AG09309 (cell line): ENCODE measurements at places on chromosomes 4 and X.

- no peak for DNase-seq
Observed at GRCh38 chrX:65987811-65988210, 52.1 kb downstream of the VSIG4 start.

GRCh38 chr4:88960576-88960975 is 96.4 kb downstream of the FAM13A start:
- DNase-seq, result no peak

- DNase-seq, result no peak
Observed at GRCh38 chr4:24557026-24558025, 27.0 kb downstream of the DHX15 start.

DNA sequence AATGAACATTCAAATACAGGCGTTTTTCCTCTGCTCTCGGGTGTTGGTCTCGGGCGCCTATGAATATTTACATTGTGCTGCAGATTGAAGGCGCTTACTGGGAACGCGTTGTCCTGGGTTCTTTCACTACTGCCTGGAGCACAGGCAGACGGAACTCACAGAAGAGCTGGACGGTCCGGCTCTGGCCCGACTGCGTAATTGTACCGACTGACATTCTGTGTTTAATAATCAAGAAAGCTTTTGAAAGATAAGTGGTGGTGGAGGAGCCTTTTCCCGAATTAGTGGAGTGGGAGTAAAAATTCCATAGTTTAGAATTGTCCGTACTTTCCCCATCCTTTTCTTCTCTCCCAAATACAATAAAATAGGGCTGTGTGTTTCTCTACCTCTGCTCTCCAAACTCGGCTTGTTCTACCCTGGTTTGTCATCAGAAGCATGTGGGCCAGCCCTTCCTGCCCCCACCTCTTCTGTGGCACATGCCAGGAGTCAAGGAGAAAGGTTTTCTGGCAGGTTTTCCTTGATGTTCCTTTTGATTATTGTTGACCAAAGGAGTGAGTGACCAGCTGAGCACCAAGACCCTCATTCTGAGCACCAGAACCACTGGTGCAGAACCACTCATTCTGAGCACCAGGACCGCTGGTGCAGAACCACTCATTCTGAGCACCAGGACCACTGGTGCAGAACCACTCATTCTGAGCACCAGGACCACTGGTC is 2.3 kb downstream of the FHDC1 start:
- DNase-seq, result no peak

- DNase-seq, result no peak
Observed at GRCh38 chr4:141912831-141913230, 276.4 kb downstream of the IL15 start.

DNA sequence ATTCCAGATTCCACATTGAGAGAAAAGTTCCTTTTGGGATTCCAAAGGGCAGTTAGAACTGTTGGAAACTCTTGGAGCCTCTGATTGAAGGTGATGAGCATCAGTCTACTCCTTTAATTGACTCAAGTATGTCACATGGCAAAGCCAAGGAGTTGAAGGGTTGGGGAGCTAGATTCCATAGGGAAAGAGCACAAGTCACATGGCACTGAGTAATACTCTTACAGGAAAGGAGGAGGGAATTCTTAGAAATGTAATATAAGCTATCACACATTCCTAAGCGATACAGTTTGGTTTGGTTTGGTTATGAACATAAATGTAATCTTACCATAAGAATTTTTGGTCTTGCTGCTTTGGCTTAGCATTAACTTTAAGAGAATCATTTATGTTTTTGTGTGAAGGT is 15.7 kb downstream of the SPCS3 start:
- DNase-seq, result no peak

DNA sequence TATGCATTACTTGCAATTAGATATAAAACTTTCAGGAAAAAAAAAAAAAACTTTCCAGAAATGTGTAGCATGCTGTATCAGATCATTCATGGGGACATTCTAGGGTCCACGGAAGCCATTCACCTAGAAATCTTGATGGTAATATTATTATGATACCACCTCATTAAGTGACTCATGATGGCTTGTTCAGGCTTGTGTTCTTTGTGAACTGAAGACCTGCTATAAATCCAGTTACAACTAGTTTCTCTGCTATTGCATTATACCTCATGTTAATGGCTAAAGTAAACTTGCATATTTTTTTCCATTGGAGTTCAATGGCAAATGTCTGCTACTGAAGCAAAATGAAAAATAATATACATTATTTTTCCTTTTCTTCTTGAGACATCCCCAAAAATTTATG is 35.3 kb upstream of the PTPN13 start:
- DNase-seq, result no peak

DNA sequence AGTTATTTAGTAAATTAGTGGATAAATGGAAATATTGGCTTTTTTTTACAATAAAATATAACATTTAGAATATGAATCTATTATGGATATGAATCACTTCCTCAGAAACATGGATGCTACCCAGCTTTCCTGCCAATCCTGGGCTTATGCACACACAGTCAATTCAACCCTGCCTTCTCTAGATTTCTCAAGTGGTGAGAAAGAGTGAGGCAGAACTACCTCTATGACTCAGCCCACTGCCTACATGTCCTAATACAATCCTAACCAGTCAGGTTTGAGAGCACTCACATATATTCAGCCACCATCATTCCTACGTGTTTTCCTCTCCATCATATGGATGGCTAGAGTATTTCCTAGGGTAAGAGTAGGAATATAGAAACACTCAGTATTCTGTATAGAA is 91.1 kb upstream of the ANKRD50 start:
- no peak for DNase-seq

DNA sequence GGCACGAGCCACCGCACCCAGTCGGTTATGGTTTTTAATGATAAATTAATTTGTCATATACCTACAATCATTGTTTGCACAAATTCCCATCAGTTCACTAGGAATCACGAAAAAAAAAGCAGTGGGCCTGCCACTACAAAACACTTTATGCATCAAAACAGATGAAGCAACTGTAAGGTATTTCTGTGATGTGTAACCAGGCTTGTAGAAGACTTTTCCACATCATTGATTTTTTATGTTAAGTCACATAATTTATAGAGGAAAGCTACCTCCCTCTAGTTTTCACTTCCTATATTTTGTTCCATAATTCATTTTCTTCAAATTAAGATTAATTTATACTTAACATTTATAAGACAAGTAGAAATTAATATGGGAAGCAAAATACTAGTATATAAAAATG is 6.7 kb upstream of the FAM200B start:
- DNase-seq, result no peak

DNA sequence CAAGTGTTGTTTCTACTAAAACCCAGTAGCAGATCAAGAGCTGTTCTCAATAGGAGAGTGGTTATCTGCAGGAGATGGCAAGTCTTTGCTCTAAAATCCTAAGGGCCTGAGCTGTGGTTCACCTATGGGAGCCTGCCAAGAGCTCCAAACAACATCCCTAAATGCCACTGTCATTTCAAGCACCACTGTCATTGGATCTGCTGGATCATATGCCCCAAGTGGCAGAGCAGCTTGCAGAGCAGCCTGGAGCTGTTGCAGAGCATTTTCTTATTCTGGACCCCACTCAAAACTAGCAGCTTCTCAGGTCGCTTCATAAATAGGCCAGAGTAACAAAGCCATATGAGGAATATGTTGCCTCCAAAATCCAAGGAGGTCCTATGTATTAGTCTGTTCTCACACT is 59.6 kb downstream of the KANTR start:
- no peak for DNase-seq

GRCh38 chr4:165720411-165721082 is 152.5 kb upstream of the TLL1 start:
- no peak for DNase-seq

DNA sequence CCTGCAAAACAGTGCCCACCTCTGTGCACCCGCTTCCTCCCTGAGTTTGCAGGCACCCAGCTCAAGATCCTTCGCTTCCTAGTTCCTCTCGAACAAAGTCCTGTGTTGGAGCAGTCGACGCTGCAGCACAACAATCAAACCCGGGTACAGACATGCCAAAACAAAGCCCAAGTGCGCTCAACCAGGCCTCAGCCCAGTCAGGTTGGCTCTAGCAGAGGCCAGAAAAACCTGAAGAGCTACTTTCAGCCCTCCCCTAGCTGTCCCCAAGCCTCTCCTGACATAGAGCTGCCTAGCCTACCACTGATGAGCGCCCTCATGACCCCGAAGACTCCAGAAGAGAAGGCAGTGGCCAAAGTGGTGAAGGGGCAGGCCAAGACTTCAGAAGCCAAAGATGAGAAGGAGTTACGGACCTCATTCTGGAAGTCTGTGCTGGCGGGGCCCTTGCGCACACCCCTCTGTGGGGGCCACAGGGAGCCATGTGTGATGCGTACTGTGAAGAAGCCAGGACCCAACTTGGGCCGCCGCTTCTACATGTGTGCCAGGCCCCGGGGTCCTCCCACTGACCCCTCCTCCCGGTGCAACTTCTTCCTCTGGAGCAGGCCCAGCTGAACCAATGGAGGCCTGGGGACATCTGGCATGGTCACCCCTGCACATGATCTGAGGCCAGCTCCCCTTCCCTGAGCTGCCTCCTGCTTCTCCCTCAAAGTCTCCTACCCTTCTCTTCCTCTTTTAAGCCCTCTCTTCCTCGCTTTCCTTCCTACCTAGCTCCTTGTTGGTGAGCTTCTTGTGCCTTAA is 6.9 kb downstream of the APEX2 start:
- DNase-seq, result no peak

- DNase-seq, result no peak
Observed at GRCh38 chr4:31390849-31391248, 670.7 kb downstream of the PCDH7 start.

- DNase-seq, result no peak
Observed at GRCh38 chr4:110211770-110212061, 13.3 kb upstream of the ELOVL6 start.

DNA sequence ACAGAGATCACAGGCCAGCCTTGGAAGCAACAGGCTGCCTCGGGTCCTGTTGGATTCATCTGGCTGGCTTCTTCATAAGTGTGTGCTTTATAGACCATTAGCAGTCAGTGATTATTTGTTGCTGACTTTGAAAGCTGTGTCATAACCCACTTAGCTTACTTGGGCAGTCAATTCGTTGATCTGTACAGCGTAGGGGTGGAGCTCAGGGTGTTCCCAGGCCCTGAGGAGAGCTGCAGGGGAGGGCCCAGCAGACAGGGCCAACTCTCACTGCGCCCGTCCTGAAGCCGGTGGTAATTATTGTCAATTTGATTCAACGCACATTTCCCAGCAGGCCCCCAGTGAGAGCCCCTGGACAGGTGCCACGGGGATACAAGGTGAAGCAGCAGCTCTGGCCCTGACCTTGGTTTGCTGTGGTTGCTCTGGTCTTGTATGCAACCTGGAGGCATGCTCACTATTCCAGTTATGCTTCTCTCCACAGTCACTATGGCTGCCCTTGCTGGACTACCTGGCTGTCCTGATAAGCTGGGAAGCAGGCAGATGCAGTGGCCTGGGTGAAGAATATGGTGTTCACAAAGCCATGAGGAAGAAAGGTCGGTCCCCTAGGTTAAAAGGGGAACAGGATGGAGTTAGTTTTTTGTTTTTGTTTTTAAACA is 40.1 kb upstream of the HMGB3 start:
- no peak for DNase-seq

- no peak for DNase-seq
Observed at GRCh38 chr4:519885-520682, 21.1 kb downstream of the PIGG start.

GRCh38 chr4:88179261-88179660 is 20.8 kb upstream of the ABCG2 start:
- DNase-seq, result no peak

DNA sequence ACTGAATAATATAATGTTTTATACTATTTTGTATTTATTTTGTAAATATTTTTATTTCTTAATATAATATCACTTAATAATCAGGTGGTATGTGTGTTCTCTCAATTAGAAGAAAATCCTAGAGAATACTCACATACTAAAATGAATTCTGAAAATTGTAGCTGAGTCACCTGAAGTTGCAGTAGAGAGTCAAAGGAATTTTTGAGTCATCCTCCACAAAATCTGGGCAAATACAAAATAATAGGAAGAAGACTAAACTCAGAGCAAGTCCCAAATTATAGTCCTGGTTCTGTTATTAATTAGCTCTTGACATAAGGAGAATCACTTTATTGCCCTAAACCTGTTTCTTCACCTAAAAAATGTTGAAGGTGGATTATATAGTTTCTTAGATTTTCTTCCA is 57.8 kb downstream of the SPATA4 start:
- peak; percentile 24 for DNase-seq

- DNase-seq, result no peak
Observed at GRCh38 chr4:148015058-148015457, 283.2 kb downstream of the ARHGAP10 start.

DNA sequence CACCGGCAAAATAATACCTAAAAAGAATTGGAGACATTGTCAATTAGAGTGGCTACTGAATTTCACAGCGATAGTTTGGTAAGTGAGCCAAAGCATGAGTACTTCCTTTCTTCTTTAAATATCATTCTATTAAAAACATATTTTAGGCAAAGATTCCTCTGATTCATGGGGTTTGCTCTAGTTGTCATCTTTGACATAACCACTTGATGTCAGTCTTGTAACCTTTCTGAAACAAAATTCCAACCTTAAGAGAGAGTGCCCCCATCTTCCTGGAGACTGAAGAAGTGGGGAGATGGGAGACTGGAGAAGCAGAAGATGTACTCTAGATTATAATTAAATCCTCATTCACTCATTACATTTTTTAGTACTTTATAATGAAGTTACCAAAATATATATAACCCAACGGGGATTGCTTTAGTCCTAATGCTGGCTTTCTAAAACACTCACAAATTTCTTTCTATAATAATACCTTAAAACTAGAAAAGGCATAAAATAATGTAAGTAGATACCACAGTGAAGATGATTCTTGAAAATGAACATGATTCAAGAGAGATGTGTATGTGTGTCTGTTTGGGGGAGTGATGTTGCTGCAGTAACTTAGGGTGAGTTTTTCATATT is 96.4 kb downstream of the EMCN start:
- no peak for DNase-seq

DNA sequence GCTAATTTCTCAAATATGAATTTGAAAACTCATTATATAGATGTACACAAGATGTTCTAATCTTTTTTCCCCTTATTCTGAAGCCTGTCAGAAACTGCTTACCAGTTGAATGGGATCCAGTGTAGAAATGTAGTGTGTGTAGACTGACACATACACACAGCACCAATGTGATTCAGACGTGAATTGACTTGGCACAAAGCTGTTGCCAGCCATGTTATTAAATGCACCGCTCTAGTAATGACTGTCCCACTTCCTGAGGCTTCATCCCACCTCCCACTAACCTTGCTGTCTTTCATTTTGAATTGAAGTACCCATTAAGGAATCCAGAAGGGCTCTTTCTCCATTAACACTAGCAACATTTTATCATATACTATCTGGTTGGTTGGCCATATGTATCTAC is 146.6 kb downstream of the PPA2 start:
- no peak for DNase-seq

DNA sequence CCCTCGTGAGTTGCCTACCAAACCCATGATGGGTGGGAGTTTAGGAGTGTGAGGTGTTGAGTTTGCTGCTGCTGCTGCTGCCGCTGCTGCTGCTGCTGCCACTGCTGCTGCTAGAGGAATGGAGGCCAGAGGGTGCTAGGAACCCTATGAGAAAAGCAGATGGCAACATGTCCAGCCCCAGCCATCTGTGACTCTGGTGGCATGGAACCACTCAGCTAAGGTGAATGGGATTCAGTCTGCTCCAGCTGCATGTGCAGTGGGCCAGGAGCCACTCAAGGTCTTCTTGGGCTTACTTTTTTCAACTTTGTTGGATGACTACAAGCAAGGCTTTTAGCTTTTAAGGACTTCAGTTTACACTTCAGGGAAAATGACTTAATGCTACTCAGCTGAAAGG is 103.8 kb downstream of the RTL5 start:
- DNase-seq, result no peak

GRCh38 chr4:76974150-76974549 is 24.6 kb downstream of the SEPTIN11 start:
- no peak for DNase-seq
